ENCODE measurements at places on chromosomes 6 and 20. TPM values are rescaled to one million over a fixed set of nuclear protein-coding genes. Genes with fewer than 3 reads are reported as not detected.

GPLD1 gene
- total RNA-seq: 19.9 TPM

DNA sequence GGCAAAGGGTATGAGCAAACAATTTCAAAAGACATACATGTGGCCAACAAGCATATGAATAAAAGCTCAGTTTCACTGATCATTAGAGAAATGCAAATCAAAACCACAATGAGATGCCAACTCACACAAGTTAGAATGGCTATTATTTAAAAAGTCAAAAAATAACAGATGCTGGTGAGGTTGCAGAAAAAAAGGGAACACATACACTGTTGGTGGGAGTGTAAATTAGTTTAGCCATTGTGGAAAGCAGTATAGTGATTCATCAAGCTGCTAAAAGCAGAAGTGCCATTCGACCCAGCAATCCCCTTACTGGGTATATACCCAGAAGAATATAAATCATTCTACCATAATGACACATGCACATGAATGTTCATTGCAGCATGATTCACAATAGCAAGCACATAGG is 6.7 kb upstream of the KHDC1L start:
- H3K4me1 ChIP-seq: no peaks in the 10 kb centered on the region
- no peak overlapping the region for H3K4me3 ChIP-seq
- H3K27me3 ChIP-seq: no peaks in the 10 kb centered on the region
- no peaks in the 10 kb centered on the region for H3K36me3 ChIP-seq

DNA sequence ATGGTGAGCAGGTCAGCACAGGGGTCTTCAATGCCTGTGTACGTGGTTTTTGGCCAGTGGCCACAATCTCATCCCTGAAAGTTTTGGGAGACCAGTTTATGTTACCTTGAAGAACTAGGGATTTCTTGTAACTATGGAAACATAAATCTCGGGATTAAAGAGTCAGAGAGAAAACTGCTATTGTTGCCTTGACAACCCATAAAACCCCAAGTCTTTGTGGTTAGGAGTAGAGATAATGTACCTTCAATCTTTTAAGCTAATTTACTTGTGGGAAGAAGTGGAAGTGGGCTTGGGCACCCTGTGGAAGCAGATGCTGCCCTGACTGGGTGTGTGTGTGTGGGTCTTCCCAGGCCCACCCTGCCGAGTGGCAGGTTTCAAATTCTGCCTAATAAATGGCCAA is 46.1 kb upstream of the ZNF831 start:
- H3K4me3 ChIP-seq: no peak overlapping the region
- no peaks in the 10 kb centered on the region for H3K27me3 ChIP-seq
- H3K27ac ChIP-seq: no peak overlapping the region
- DNase-seq: no peak
- peaks cover under 1% of the 10 kb centered on the region for H3K36me3 ChIP-seq

DNA sequence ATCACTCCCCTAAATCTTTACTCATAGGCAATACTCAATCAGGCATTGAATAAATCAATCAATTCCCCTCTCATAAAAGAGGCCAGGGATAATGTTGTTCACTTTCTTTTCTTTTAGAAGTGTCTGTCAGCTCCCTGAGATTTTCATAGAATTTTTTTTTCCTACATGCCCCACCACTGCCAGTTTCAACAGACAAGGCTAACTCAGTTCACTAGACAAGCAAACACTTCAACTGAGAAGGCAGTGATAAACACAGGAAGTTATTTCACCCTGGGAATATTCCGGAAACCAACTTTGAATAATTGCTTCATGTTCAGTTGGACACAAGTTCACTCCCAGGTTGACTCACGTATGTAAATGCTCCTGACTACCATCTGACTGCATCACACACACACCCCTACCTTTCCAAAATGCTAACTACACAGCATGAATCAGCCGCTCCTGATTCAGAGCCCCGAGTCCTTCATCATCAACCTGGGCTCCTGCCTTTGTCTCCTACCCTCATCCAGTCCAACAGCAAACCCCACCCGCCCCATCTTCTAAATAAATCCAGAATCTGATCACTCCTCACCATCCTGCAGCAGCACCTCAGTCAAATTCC is 143.9 kb downstream of the BCAS1 start:
- DNase-seq: no peak
- H3K27me3 ChIP-seq: no peaks in the 10 kb centered on the region
- H3K4me3 ChIP-seq: no peak overlapping the region
- H3K36me3 ChIP-seq: no peaks in the 10 kb centered on the region
- peaks cover 8% of the 10 kb centered on the region for H3K4me1 ChIP-seq

FAM184A gene
- 4.9 TPM for total RNA-seq

DNA sequence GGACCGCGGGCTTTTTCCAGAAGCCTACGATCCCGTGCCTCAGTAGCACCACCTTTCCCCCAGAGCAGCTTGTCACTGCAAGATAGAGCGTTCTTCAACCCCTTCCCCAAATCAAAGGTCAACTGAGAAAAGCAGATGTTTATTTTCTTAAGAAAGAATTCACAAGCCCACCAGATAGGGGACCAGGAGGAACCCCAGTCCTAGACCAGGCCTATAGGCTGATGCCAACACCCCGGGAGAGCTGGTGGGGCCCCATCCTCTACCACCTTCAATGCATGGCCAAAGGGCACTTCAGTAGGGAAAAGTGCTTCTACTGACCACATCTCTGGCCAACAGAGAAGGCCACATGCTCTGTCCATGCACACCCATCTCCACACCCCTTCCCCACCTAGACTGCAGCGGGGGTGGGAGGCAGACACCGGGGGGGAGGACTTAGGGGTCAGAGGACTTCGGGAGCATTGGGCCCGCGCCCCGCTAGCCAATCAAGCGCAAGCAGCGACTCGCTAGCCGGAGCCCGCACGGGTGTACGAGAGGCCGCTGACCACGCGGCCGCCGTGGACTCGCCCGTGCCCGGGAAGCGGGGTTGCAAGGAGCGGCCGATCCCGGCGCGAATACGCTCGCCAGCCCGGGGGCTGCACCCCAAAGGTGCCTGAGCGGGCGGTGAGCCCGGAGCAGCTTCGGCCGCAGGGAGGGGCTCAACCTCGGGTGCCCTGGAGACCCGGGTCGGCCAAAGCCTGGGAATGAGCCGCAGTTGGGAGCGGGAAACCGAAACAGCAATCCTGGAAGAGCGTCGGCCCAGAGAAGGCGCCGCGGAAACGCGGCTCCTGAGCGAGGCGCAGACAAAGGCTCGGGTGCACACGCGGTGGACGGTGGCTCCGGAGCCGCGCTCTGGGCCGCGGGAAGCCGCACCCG is 2.8 kb downstream of the PDE10A start:
- H3K4me3 ChIP-seq: peak overlapping the region; percentile 46
- DNase-seq: no peak
- H3K4me1 ChIP-seq: no peaks in the 10 kb centered on the region
- peaks cover 7% of the 10 kb centered on the region for H3K27me3 ChIP-seq
- no peak overlapping the region for H3K27ac ChIP-seq
- H3K36me3 ChIP-seq: no peaks in the 10 kb centered on the region

DNA sequence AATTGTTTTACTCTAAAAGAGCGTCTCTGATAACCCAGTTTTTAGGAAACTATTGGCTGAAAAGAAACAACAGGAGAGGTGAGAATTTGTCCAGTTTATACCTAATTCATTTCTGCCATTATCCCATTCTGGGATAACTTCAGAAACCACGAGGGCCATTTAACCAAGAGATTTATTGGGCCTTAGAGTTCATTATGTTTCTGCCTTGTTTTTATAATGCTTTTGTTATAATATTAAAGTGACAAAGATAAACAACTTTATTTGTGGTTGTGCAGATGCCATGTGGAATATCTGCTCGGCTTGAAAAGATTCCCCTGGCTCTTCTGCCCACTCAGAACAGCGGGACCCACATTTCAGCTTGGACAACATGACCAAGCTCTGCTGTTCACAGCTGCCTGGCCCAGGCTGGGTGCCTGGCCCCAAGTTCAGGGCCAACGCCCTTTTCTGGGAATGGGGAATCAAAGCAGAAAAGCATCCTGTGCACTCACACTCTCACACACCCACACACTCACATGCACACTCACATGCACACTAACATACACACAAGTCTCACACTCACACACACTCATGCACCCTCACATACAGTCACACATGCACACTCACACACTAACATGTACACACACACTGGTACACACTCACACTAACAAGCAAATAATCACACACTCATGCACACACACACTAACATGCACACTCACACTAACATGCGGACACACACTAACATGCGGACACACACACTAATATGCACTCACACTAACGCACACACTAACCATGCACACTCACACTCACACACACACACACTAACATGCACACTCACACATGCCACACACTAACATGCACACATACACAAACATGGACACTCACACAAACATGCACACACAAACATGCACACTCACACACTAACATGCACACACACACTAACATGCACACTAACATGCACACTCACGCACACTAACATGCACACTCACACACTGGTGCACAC is 86.7 kb upstream of the NEDD9 start:
- H3K4me1 ChIP-seq: no peaks in the 10 kb centered on the region
- no peaks in the 10 kb centered on the region for H3K27me3 ChIP-seq
- DNase-seq: no peak
- no peak overlapping the region for H3K27ac ChIP-seq
- no peak overlapping the region for H3K4me3 ChIP-seq

GRCh38 chr6:109794201-109794923 is 103.3 kb downstream of the FIG4 start:
- DNase-seq: no peak
- H3K27me3 ChIP-seq: no peaks in the 10 kb centered on the region
- H3K36me3 ChIP-seq: no peaks in the 10 kb centered on the region

FOXQ1 gene
- total RNA-seq: 4.0 TPM

DNA sequence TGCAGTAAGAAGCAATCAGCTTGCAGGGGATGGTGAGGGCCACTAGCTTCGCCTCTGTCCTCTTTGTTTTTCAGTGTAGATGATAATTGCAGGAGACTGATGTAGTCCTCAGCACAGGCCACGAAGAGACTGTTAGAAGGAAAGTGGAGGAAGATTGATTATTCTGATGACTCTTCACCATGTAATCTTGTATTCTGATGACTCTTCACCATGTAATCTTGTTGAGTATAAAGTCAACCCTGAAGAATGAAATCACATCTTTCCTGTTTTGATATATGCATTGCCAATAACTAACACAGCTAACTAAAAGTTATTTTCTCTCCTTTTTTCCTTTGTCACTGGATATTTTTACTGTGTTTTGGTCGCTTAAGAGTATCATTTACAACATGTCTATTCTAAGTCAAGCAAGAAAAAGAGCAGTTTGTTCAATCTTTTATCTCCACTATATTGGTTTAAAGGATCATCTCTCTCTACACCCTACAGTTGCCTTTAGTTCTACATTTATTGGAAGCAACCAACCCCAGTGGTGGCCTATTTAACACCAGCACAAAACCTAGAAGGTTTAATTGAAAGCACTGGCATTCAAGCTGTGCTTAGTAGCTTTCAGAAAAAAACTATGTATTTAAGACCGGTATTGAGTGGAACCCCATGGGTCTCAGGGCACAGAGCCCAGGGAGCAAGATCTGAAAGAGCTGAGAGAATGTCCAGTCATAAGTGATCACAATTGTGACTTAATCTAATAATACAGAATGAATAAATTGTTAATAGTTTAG is 107.2 kb upstream of the BTBD3 start:
- H3K4me1 ChIP-seq: no peaks in the 10 kb centered on the region
- H3K27me3 ChIP-seq: no peaks in the 10 kb centered on the region
- no peaks in the 10 kb centered on the region for H3K36me3 ChIP-seq
- no peak for DNase-seq

- H3K27me3 ChIP-seq: no peaks in the 10 kb centered on the region
- H3K27ac ChIP-seq: peak within 1 kb of the TSS; percentile 98
- H3K4me3 ChIP-seq: peak within 1 kb of the TSS; percentile 97
- no peaks in the 10 kb centered on the region for H3K36me3 ChIP-seq
- H3K4me1 ChIP-seq: peaks cover 27% of the 10 kb centered on the region
These were observed at the start of gene RREB1 for GRCh38 chr6:7107578-7108195. Gene RREB1, plus strand, starts transcription at chr6:7107961. Its CDS starts 73,951 bp downstream, at chr6:7181912.

GRCh38 chr20:38228436-38228835 is 32.1 kb downstream of the KIAA1755 start:
- no peaks in the 10 kb centered on the region for H3K36me3 ChIP-seq
- no peaks in the 10 kb centered on the region for H3K27me3 ChIP-seq
- no peak overlapping the region for H3K27ac ChIP-seq
- no peak overlapping the region for H3K4me3 ChIP-seq

- no peak overlapping the region for H3K4me3 ChIP-seq
- no peaks in the 10 kb centered on the region for H3K27me3 ChIP-seq
- H3K36me3 ChIP-seq: no peaks in the 10 kb centered on the region
These were observed 2.5 kb upstream of the SLC35B3 start for GRCh38 chr6:8437813-8438212.

DNA sequence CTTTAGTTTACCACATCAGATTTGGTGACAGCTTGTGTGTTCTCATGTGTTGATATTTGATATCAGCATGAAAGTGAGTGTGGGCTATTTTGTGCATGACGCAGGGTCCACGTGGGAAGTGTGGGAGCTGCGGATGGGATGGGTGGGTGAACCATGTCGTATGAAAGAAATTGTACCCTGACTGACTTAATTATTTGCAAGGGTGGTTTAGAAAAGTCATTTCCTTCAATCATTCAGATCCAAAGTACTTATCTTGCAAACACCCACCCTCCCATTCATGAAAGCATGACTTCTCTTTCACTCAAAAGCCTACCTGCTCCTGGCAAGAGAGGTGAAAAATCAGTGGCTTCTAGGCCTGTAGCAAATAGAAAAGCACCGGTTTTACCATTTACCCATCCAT is 91.8 kb upstream of the BACH2 start:
- H3K4me1 ChIP-seq: no peaks in the 10 kb centered on the region
- H3K27ac ChIP-seq: no peak overlapping the region
- no peaks in the 10 kb centered on the region for H3K27me3 ChIP-seq
- DNase-seq: no peak
- H3K36me3 ChIP-seq: no peaks in the 10 kb centered on the region
- H3K4me3 ChIP-seq: no peak overlapping the region

DNA sequence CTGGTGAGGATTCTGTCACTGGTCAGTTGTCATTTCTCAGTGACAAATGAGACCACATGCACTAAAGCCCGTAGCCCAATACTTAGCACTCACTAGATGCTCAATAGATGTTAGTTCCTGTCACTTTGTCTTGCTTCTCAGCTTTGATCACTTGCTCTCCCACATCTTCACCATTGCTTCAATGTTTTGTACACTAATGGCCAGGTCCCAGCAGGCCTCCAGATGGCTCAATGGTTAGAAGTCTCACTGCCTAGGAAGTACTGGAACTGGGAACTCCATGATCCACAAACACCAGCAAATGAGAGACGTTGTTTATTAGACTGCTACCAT is 502.8 kb upstream of the JARID2 start:
- H3K4me1 ChIP-seq: no peaks in the 10 kb centered on the region
- no peaks in the 10 kb centered on the region for H3K27me3 ChIP-seq
- H3K27ac ChIP-seq: no peak overlapping the region
- no peak overlapping the region for H3K4me3 ChIP-seq
- H3K36me3 ChIP-seq: no peaks in the 10 kb centered on the region

Data from right lobe of liver (tissue), 6 donors.